ENCODE measurements at places on chromosomes 4 and X.

DNA sequence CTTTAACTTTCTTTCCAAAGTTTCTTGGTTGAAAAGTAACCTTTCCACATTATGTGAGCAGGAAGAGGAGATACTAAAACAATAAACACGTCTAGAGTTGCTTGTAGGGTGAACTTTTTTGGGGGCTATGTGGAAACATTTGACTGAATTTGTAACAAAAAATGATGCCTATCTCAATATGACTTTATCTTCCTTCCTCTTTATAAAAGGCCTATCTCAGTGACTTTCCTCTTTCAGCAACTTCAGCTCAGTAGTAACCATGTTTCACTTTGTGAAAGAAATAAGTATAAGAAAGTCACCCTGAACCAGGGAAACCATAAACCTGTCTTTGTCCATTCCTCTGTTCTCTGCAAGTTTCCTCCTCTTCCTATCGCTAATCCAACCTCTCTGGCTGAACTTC, 124.7 kb upstream of the TMEM164 start:
- no peak for DNase-seq

DNA sequence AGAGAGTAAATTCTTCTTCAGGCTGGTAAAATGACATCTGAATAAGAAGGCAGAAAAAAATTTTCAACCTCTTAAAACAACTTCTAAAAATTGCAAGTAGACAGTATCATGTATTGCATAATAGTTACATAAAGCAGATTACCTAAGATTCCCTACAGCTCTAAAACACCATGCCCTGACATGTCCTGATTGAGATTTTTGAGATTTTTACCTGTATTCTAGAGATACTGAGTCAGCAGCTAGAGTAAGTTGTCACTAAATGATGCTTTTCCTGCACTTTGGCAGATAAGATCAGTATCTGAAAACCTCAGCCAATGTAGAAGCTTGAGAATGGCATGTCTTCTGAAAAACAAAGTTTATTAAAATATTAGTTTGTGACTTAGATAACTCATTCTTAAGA, 713.6 kb downstream of the CCSER1 start:
- DNase-seq: no peak

GRCh38 chr4:6779667-6780565, 2.6 kb upstream of the KIAA0232 start:
- DNase-seq: no peak

- no peak for DNase-seq
Observed at GRCh38 chr4:126890994-126891393, 741.8 kb upstream of the INTU start.

DNA sequence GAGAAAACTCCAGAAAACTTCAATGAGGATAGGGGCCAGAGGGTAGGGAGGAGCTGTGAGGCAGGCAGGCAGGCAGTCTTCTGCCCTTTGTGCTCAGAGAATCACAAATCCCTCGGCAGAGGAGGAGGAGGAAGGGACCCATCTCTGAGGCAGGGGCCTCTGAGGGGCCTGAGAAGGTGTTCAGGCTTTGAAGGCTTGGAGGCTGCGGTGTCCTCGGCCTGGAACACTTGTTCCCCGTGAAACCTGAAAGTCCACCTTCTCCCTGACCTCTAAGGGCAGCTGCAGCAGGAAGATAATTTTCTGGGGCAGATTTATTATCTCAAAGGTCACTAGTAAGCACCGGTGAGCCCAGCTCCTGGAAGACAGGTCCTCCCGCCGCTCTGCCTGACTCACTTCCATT, 200.3 kb upstream of the BCOR start:
- DNase-seq: peak; percentile 34

DNA sequence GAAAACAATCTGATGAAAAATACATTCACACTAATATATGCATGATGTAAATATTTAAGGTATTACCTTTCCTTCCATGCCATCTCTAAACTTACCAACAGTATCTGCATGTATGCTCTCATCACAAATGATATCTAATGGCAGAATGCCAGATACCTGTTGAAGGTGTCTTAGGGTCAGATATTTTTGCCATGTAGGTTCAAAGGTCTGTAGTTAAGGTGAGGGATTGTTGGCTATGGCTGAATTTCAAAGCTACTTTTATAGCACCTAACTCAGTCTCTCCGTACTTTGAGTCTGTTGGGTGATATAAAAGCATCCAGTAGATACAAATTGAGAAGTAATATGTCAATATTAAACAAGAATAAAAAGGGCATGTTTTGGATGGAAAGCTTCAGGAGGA, 19.8 kb upstream of the ANTXR2 start:
- no peak for DNase-seq

- DNase-seq: no peak
Observed at GRCh38 chrX:147072747-147073146, 258.2 kb upstream of the CXorf51A start.

DNA sequence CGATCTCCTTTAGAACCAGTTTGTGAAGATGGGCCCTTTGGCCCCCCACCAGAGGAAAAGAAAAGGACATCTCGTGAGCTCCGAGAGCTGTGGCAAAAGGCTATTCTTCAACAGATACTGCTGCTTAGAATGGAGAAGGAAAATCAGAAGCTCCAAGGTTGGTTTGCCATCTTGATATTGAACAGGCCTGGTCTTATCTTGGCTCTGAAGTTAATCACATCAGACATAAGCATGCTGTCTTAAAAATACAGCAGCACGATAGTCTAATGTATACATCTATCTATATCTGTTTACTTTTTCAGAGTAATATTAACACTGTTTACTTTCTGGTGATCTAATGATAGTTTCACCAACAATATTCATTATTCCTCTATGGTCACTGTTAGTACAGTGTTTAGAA, 129.8 kb downstream of the PTTG2 start:
- no peak for DNase-seq

GRCh38 chrX:123962794-123963373, 1.4 kb downstream of the STAG2 start:
- DNase-seq: peak; percentile 95

DNA sequence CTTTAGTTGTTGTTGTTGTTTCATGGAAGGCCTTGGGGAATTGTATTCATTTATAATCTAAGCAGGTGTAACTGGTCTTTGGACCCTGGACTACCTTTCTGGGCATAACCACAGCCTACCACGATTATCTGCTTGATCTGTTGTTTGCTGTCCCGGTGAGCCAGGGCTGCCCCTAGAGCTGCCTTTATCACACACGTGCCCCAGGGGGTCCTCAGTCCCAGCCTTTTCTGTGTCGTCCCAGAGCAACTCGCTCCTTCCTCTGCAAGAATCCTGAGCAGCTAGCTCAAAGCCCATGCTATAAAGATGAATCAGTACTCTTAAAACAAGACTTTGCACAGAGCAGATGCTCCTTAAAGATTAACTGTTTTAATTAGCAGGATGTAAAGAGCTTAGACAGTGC, 273.2 kb downstream of the EVC2 start:
- no peak for DNase-seq

DNA sequence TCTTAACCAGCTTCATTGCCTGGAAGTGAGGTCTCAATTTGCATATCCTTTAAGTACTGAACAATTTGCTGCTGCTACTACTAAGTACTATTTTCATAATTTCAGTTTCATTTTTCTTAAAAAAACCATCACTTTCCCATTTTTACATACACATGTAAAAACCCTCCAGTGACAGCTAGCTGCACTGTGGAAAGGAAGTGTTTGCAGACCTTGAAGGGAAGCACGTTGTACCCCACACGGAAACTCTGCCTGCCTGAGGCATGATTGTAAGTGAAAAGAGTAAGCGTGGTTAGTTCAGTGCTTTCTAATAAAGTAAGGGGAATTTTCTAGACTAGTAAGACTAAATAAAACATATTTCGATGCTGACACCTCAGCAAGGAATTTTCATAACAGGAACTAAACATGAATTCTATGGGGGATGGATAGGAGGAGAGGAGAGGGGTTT, 103.6 kb downstream of the RAPGEF2 start:
- DNase-seq: no peak

- no peak for DNase-seq
Observed at GRCh38 chr4:17968721-17969120, 52.8 kb downstream of the LCORL start.

- DNase-seq: no peak
Observed at GRCh38 chrX:105488716-105489115, 268.2 kb upstream of the TEX13A start.

- DNase-seq: no peak
Observed at GRCh38 chr4:52576961-52577623, 82.0 kb downstream of the USP46 start.

- DNase-seq: no peak
Observed at GRCh38 chr4:82517043-82517442, 44.7 kb downstream of the TMEM150C start.

GRCh38 chr4:173130687-173131086, 37.9 kb upstream of the GALNT7 start:
- no peak for DNase-seq

- DNase-seq: no peak
Observed at GRCh38 chr4:88352062-88352740, 26.5 kb upstream of the HERC6 start.

GRCh38 chr4:5631352-5632065, 76.8 kb downstream of the EVC2 start:
- DNase-seq: no peak

GRCh38 chr4:153295131-153295755, 49.2 kb upstream of the MND1 start:
- peak; percentile 43 for DNase-seq

- DNase-seq: no peak
Observed at GRCh38 chr4:21470535-21470934, 478.0 kb downstream of the KCNIP4 start.

GRCh38 chr4:30972542-30972941, 252.4 kb downstream of the PCDH7 start:
- DNase-seq: no peak

DNA sequence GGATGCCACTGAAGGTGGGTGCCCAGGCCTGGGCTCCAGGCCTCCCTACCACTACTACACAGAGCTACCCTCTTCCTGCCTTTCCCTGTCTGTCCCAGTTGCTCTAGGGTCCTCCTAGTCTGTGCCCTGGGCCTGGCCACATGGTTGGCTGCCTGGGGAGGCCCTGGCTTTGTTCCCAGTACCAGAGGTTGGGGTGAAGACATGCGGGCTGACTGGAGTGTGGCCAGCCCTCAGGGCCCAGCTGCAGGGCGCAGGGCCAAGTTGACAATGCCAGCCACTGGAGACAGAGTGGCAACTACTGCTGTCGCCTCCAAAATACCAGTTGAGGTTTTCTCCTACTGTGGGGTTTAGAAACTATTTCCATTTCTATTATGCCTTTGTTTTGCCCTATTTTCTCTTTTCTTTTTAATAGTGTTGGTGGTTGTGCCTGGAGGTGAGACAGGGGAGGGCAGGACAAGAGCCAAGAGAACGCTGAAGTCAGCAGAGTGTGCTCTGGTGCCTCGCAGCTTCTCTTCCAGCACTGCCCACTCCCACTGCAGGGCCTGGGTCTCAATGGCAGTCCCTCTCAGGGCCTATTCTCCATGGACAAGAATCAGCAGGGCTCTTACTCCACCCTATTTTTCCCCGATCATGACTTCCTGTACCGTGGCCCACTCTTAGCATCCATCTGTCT, 32.2 kb upstream of the XPNPEP2 start:
- DNase-seq: no peak

- DNase-seq: no peak
Observed at GRCh38 chr4:37793562-37793961, 32.9 kb upstream of the PGM2 start.

DNA sequence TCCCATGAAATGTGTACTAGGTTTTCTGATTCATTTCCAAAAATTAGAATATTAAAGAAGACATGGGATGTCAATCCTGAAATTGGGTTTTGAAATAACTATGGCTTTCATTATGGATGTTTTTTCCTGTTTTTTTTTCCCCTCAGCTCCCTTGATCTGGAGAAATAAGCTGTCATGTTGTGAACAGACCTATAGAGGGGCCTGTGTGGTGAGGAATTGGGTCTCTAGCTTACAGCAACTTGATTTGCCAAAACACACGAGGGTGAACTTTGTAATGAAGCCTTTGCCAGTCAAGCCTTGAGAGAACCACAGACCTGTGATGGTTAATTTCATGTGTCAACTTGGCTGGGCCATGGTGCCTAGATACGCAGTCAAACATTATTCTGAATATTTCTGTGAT, 2413.6 kb downstream of the PCDH7 start:
- DNase-seq: no peak

GRCh38 chrX:26822448-26822847, 606.5 kb downstream of the MAGEB5 start:
- no peak for DNase-seq

GRCh38 chrX:105695451-105695850, 126.9 kb upstream of the NRK start:
- DNase-seq: no peak

GRCh38 chr4:4838051-4838935, 21.2 kb upstream of the MSX1 start:
- DNase-seq: no peak

- DNase-seq: no peak
Observed at GRCh38 chrX:32448320-32448719, 763.0 kb downstream of the DMD start.
